Activated CD4-positive, CD25-positive, alpha-beta regulatory T cell treated with anti-CD3 and anti-CD28 coated beads, Interleukin-2, amount 50 U/mL, for 24 hours (primary cell): ENCODE measurements at places on chromosomes 5 and 9.
A peak's percentile ranks its signal among the peaks of the same experiment; 100 is the strongest.

- no peak for ATAC-seq
Measured at GRCh38 chr9:72207278-72207677, 58.0 kb downstream of the GDA start.

- ATAC-seq: no peak
Measured at GRCh38 chr5:127297348-127298035, 6.9 kb downstream of the MEGF10 start.

DNA sequence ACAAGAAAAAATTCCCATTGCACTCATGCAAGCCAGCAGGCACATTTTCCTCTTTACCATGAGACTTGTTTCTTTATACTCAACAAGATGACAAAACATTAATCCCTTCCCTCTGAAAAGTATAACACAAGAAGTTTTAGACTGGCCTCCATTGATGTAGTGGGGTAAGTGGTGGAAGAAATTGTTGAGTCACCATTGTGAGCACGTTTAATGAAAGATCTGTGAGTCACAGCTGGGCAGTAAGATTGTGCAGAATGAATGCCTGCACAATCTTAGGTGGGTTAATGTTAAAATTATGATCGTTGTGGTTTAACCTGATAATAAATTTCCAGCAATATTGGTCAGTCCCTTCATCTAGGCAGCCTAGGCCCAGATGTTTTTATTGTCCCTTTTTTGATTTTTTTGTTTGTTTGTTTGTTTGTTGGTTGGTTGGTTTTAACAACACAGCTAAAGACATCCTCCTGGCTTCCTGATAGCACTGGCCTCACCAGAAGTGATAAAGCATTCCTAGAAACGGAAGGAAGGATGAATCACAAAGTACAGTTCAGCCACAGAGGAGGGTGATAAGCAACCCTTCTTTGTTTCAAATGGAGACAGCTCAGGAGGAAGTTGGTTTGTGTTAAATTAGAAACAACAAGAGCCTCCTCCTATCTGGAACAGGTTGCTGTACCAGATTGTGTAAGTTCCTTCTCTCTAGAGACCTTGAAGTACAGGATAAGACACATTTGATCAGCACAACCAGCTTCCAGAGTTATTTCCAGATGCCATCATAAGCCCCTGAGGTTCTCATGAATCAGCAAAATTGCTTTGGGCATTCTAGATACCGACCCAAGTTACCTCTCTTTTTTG, 40.3 kb downstream of the SLC24A2 start:
- ATAC-seq: peak; percentile 58

- ATAC-seq: no peak
Measured at GRCh38 chr5:58024151-58024550, 435.7 kb downstream of the PLK2 start.

DNA sequence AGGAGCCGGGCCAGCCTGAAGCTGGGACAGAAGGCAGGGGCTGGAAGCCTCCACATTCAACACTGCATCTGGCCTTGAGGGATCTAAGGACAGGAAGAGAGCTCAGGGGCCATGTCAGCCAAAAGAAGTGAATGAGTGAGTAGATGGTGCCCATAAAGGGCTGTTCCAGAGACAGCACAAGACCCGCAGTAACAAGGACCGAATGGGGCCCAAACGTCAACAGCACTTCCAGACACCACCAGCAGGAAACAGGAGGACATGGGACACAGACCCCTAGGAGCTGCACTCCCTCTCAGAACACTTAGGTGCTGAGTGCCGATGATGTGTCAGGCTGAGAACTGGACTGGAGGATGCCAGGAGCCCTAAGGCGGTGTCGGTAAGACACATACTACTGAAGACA, 114.8 kb upstream of the FAM120A start:
- no peak for ATAC-seq
